ENCODE measurements at places on chromosomes 11 and 22. TPM values are rescaled to one million over a fixed set of nuclear protein-coding genes. Genes with fewer than 3 reads are reported as not detected.

GRCh38 chr11:115670538-115671205 is 166.5 kb upstream of the CADM1 start:
- no peaks in the 10 kb centered on the region for H3K27me3 ChIP-seq
- H3K27ac ChIP-seq, result no peak overlapping the region
- no peaks in the 10 kb centered on the region for H3K36me3 ChIP-seq
- no peak for DNase-seq
- peaks cover 5% of the 10 kb centered on the region for H3K4me1 ChIP-seq

CDC45 gene
- 37.5 TPM for total RNA-seq

TBX1 gene
- total RNA-seq, result not detected

GRCh38 chr11:16818284-16818683 is 79.8 kb downstream of the C11orf58 start:
- no peak overlapping the region for H3K4me3 ChIP-seq
- peaks cover 46% of the 10 kb centered on the region for H3K27me3 ChIP-seq

OVCH2 gene
- under 0.01 TPM for total RNA-seq

INS gene
- total RNA-seq, result not detected

DNA sequence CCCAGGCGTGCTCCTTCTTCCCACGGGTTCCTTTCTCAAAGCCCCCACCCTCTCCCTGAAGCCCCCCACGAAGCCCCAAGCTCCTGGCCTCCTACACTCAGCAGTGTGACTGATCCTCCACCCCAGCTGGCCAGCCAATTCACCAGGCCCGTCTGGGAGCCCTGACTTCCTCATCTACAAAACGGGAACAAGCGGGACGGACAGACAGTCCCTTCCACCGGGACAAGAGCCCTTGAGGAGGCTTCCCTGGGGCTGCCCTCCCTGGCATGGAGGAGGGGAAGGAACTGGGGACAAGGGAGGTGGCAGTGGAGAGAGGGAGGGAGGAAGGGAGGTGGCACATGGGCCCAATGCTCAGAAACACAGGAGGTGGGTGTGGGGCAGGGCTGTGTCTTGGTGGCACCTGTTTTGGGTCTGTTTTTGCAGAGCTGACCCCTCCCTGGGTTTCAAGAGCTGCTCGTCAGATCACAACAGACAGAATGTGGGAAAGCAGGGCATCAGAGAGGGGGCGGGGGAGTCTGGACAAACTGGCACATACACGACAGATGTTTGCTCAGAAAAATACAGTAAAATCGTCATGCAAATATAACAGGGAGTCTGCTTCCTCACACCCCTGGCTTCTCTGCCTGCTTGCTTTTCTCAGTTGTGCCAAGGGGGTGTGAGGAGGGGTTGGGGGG is 56.8 kb downstream of the ELFN2 start:
- no peaks in the 10 kb centered on the region for H3K27me3 ChIP-seq
- no peak overlapping the region for H3K27ac ChIP-seq
- no peak for DNase-seq
- H3K4me3 ChIP-seq, result no peak overlapping the region

- no peaks in the 10 kb centered on the region for H3K36me3 ChIP-seq
- no peak overlapping the region for H3K27ac ChIP-seq
- H3K27me3 ChIP-seq, result peaks cover 2% of the 10 kb centered on the region
- H3K4me3 ChIP-seq, result no peak overlapping the region
These were observed 92.6 kb upstream of the CSNK2A3 start for GRCh38 chr11:11445441-11446185.

CNGA4 gene
- under 0.01 TPM for total RNA-seq

DNA sequence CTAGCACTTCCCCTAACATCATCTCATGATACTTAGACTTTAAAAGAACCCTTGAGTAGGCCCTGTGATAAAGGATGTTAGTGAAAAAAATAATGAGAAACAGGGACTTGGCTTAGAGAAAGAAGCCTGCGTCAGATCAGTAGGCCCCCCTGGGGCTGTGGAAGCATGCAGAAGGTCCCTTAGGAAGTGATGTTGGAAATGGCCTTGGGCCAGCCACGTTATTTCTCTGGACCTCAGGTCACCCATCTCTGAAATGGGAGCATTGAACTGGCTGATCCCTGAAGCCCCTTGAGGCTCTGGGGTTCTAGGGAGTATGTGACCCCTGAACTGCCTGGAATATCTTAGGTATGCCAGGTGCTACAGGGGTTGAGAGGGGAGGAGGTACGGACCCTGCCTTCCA is 40.2 kb downstream of the MCM5 start:
- no peak overlapping the region for H3K27ac ChIP-seq
- no peak overlapping the region for H3K4me3 ChIP-seq
- no peak for DNase-seq
- H3K36me3 ChIP-seq, result no peaks in the 10 kb centered on the region

DNA sequence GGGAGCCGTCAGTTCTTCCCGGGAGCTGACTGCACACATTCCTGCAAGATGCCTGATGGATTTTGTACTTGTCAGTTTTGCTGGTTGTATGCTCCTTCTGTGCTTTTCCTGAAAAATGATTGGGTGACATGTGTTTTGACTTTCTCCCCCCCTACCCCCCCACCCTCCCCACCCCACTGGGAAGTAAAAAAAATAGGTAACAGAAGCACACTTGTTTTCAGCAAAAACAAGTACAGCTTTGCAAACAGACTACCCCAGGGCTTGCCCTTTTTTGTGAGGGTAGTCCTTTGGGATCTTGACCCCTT is 1.1 kb downstream of the PPFIA1 start:
- H3K36me3 ChIP-seq, result peaks cover 17% of the 10 kb centered on the region
- H3K4me3 ChIP-seq, result peak overlapping the region; percentile 96
- H3K27ac ChIP-seq, result no peak overlapping the region
- peaks cover 11% of the 10 kb centered on the region for H3K27me3 ChIP-seq
- H3K4me1 ChIP-seq, result peaks cover 5% of the 10 kb centered on the region
- DNase-seq, result no peak

- no peak for DNase-seq
- no peak overlapping the region for H3K27ac ChIP-seq
- H3K36me3 ChIP-seq, result no peaks in the 10 kb centered on the region
- peaks cover 3% of the 10 kb centered on the region for H3K4me1 ChIP-seq
- no peak overlapping the region for H3K4me3 ChIP-seq
These were observed 5.2 kb downstream of the APOBEC3B start for GRCh38 chr22:38987171-38987895.

GRCh38 chr22:42320443-42321416 is 50.3 kb upstream of the TCF20 start:
- no peak overlapping the region for H3K4me3 ChIP-seq
- no peak overlapping the region for H3K27ac ChIP-seq
- H3K4me1 ChIP-seq, result no peaks in the 10 kb centered on the region
- no peaks in the 10 kb centered on the region for H3K36me3 ChIP-seq

DNA sequence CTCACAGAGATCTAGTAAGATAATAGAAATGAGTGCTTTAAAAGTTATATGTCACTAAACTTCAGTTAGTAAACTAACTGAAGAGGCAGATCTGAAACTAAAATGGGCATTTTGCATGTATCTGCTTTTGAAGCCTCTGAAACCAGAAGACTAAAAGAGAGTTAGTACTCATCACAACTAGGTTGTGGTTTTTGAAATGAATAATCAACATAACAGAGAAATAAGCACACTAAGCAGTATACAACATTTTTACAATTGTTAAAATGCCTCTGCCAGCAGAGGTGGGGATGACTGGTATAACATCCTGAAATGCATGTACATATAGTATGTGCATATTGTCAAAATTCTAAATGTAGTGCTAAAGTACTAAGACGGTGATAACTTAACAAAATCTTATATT is 564.5 kb downstream of the DLG2 start:
- no peaks in the 10 kb centered on the region for H3K27me3 ChIP-seq
- no peak overlapping the region for H3K4me3 ChIP-seq
- H3K36me3 ChIP-seq, result no peaks in the 10 kb centered on the region

DNA sequence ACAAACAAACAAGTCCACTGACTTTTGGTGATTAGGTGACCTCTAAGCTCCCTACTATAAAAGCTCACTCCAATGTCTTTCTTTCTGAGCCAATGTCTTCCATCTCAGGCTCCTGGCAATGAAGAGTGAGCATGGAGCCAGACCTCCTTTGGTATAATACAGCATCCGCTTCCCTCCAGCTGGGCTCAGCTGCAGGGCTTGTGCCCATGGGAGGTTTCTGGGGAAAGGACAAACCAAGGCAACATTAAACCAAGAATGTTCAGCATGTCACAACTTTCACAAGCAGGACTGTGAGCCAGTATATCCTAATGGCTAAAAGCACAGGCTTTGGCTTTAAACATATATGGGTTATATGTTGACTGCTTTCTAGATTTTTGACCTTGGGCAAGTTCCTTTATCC is 58.8 kb downstream of the EHF start:
- H3K27me3 ChIP-seq, result no peaks in the 10 kb centered on the region
- H3K4me3 ChIP-seq, result no peak overlapping the region
- H3K4me1 ChIP-seq, result peaks cover 6% of the 10 kb centered on the region
- H3K27ac ChIP-seq, result no peak overlapping the region

CPT1B gene
- 0.36 TPM for total RNA-seq

GRCh38 chr11:86606836-86607481 is 65.5 kb downstream of the ME3 start:
- no peak overlapping the region for H3K4me3 ChIP-seq
- H3K27me3 ChIP-seq, result no peaks in the 10 kb centered on the region
- peak; percentile 60 for DNase-seq
- H3K27ac ChIP-seq, result no peak overlapping the region
- peaks cover 5% of the 10 kb centered on the region for H3K4me1 ChIP-seq

Data from IMR-90 (cell line).